Retinal pigment epithelial cell (primary cell): ENCODE measurements at places on chromosomes 3 and 15.
A peak's percentile ranks its signal among the peaks of the same experiment; 100 is the strongest.

DNA sequence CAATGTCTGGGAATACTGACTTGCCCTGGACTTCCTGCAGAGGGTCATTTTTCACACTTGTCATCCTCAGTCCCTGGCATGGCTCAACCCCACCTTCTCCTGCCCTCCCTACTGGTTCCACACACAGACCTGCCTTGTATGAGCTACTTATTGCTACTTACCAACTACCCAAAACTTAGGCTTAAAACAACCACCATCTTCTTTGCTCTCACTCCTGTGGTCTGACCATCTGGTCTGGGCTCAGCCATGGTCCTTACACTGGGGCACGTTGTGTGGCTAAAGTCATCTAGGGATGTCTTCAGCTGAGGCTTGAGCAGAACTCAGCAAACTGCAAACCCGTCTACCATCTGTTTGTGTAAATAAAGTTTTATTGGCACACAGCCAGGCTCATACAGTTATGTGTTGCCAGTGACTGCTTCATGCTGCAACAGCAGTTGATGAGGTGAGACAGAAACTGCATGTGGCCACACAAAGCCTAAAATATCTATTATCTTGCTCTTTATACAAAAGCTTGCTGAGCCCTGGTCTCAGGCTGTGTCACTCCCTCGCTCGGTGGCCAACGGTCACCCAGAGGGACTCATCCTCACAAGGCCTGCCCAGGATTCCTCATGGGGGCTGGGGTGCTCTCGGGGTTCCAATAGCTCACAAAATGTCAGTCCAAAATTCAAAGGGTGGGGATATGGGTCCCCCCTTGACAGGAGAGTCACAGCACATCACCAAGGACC, 43.5 kb downstream of the KLF15 start:
- DNase-seq = no peak

DNA sequence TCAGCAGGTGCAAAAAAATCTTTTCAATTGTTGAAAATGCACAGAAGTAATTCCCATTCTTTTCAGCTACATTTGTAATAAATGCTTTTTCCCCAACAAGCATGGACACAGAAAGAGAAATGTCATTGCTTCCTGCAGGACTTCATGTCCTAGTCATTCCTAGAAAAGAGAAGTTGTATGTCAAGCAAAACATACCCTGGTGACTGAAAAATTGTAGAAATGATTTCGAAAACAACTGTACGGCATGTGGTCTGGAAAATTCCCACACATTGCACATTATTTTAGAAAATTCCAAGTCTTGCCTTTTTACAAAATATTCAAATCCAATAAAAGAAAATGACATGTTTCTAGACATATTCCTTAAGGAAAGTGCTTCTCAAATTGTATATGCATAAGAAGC, 50.4 kb upstream of the ALCAM start:
- DNase-seq = no peak

- no peak for DNase-seq
Observed at GRCh38 chr3:15601046-15601398, 347 bp downstream of the HACL1 start.

DNA sequence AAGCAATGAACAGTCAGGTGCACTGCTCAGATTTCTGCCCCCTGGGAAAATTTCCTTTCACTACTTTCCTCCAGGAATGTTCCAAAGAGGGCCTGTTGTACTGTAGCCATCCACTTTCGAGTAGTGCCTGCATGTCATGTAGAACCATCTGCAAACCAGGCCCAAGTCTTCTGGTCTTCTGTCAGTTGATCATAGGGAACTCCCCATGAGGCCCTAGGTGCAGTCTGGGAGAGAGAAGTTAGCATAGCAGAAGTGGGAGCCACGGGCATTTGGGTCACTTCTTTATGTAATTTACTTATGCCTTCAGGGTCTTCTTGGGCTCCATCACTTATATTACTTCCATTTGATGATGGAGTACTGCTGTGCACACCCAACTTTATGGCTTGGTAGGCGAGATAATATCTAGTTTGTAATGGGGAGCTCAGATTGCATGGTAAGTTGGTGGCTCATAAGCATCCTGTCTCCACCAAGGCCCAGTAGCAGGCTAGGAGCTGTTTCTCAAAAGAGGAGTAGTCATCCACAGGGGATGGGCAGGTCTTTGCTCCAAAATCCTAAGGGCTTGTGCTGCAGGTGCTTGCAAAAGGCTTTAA, 151.4 kb downstream of the NFKBIZ start:
- no peak for DNase-seq

DNA sequence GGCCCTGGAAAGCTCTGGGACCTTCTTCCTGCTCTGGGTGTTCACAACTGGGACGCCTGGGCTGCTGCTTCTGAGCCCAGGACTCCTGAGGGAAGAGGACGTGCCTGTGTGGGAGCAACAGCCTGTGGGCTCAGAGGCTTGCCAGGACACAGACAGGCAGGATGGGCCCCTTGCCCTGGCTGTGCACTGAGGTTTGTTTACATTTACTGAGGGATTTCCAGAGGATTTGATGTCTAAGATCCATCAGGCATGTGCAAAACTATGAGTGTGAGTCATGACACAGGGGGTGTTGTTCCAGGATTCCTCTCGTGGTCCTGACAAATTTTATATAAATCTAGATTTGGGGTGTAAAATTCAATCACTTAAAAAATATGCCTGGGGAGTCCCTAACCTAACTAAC, 10.6 kb downstream of the CCR9 start:
- DNase-seq = peak; percentile 66

DNA sequence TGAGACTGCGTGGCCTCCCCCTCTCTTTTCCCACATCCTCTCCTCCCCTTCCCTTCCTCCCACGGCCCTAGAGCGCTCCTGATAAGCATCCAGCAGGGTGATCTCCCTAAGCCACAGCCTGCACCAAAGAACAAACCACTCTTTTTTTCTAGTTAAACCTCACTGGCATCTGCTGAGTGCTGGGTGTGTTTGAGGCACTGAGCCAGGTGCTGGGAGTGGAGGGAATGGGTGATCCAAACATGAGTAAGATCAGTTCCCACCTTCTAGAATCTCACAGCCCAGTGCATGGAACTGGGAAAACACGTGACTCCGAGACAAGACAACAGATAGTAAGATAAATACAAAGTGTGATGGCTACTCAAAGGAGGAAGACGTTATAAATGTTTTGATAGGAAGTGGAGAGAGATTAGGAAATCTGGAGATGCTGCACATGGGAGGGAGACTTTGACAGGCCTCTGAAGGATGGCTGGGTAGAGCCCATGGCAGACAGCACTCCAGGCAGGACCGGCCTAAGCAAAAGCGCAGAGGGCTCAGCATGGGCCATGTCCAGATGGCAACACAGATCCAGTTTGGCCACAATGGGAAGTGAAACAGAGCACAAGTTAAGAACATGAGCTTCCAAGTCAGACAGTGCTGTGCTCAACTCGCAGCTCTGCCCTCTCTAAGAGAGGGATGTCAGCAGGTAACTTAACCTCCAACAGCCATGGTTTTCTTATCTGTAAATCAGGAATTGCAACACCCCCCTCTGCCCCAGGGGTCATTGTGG, 55.6 kb downstream of the CCR3 start:
- DNase-seq = no peak

GRCh38 chr15:79522656-79523055, 90.5 kb downstream of the MINAR1 start:
- no peak for DNase-seq

DNA sequence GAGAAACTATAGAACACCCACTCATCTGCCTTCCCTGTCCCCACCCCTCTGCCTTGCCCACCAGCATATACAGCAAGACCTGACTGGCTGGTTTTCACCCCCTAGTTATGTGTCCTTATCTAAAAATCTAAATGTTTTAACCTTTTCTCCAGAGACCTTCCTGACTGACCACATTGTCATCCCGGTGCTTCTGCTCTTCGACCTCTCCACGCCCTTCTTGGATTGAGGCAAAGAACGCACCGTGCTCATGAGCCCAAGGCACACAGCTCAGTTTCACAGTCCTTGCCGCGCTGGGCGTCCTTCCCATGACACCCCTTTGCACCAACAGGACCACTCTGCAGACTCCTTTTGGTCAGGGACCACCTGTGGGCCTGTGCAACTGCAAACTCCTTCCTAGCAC, 62.7 kb downstream of the B3GNT5 start:
- DNase-seq = no peak

DNA sequence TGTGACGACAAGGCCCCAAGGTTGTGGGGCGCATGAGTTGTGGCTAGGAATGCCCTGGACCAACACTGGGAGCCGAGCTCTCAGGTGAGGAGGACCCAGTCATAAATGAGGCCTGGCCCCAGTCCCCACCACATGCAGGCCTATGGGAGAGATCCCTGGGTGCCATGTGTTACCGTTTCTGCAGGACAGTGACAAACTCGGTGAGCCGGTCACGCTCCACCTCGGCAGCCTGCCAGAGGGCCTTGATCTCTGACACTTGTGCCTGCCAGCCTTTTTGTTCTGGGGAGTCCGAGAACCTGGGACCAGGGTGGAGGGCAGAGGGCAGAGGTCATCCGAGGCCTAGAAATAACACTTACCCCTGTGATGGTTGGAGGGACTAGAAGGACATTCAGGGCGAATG, 27.7 kb upstream of the HHATL start:
- DNase-seq = no peak

- DNase-seq = no peak
Observed at GRCh38 chr3:177474652-177475355, 277.5 kb upstream of the TBL1XR1 start.

GRCh38 chr3:176839901-176840300, 357.4 kb downstream of the TBL1XR1 start:
- DNase-seq = no peak

- no peak for DNase-seq
Observed at GRCh38 chr3:144270100-144270499, 298.5 kb downstream of the DIPK2A start.

DNA sequence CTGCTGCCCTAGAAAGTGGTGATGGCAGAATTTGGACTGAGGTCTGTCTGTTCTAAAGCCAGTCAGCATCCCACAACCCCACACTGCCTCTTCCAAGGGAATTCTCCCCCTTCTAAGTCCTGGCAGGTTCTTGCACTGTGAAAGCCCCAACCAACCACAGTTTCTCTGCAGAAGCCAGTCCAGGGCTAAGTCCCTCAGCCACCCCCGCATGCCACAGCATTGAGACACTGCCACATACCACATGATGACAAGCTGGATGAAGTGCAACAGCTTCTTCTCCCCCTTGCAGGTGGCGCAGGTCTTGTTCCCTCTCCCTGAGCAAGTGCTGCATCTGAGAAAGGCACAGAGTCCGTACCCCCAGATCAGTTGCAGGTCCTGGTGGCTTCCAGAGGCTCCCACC, 18.6 kb downstream of the SSUH2 start:
- no peak for DNase-seq

DNA sequence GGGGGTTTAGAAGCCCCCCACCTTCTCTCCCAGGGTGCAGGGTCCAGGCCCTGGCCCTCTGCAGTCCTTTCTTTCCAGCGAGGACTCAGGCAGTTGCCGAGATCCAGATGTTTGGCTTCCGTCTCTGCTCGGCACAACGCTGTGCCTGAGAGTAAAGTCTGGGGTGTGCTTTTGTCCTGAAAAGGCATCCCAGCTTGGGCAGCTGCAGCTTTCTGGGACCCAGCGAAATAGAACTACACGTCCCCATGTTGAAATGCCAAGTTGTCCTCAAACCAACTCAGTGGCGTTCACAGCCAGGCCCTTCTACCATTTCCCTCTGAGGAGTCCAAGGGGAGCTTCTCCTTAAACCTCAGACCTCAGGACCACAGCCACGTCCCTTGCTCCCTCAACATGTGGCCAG, 23.1 kb downstream of the FGD5 start:
- no peak for DNase-seq

- DNase-seq = no peak
Observed at GRCh38 chr3:13828501-13829265, 51.2 kb downstream of the WNT7A start.

GRCh38 chr3:70824773-70825172, 512.3 kb upstream of the MDFIC2 start:
- DNase-seq = peak; percentile 75

DNA sequence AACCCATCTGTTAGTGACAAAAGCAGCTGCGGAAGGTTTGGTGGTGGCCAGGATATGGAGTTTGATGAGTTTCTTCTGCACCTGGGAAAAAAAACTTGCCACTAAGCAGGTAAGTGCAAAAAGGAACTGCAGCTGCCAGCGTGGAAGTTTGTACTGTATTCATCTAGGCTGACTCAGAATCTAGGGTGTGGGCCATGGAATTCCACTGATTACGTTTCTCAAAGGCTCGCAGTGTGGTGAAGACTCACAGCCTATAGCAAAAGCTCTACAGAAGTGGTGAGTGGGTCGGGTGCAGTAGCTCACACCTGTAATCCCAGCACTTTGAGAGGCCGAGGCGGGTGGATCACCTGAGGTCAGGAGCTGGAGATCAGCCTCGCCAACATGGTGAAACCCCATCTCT, 334.6 kb upstream of the GRM7 start:
- DNase-seq = no peak

DNA sequence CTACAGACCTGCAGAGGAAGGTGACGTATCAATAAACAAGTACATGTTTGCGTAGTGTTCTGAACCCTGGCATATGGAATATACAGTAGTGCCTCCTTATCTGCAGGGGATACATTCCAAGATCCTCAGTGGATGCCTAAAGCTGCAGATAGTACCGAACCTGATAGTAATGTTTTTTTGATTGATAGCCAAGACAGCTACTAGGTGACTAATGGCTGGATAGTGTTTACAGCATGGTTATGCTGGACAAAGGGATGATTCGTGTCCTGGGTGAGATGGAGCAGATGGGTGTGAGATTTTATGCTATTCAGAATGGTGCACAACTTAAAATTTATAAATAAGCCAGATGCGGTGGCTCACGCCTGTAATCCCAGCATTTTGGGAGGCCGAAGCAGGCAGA, 55.8 kb upstream of the IGF2BP2 start:
- no peak for DNase-seq

GRCh38 chr15:90904746-90905145, 1.6 kb downstream of the MAN2A2 start:
- no peak for DNase-seq

GRCh38 chr15:83164771-83165404, 42.7 kb downstream of the HDGFL3 start:
- DNase-seq = no peak

- no peak for DNase-seq
Observed at GRCh38 chr3:122942937-122943827, 84.4 kb downstream of the SEMA5B start.

- DNase-seq = no peak
Observed at GRCh38 chr15:50275908-50276307, 10.4 kb upstream of the HDC start.

DNA sequence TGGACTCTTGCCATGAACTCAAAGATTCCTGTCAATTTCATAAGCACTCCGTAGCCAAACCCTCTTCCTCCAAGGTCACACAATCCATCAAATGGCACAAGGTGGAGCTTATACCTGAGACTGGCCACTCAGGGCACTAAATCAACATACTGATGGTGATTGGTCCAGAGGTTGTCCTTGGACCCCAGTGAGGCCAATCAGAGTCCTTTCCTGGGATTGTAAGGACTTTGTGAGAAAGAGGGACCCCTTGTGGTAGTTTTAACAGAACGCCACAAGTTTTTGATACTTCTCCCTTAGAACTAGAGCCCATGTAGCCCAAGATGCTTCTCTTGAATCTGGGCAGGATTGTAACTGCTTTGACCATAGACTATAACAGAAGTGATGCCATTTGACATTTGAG, 44.4 kb upstream of the LARS2 start:
- no peak for DNase-seq
